Omental fat pad (tissue), 4 donors: ENCODE measurements at places on chromosomes 4 and X.

GRCh38 chr4:101288365-101289145, 58.8 kb downstream of the PPP3CA start:
- no peak for DNase-seq

GRCh38 chr4:158810487-158811215, 41.8 kb downstream of the FNIP2 start:
- DNase-seq, result peak; percentile 38

DNA sequence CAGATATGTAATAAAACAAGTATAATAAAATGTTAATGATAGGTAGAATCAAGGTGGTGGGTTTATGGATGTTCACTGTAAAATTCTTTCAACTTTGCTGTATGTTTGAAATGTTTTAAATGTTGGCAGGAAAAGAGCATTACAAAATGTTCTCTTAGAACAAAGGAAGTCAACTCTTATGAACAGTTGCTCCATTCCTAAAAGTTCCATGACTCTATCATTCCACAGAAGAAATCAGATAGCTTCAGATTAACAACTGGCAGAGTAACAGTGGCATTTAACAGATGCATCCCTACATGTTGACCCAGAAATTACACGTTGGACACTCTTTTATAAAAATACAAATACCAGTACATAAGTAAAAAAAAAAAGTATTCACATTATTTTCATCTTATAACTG, 2023.7 kb downstream of the ARAP2 start:
- no peak for DNase-seq

GRCh38 chrX:69761633-69762032, 145.7 kb downstream of the EDA start:
- no peak for DNase-seq

DNA sequence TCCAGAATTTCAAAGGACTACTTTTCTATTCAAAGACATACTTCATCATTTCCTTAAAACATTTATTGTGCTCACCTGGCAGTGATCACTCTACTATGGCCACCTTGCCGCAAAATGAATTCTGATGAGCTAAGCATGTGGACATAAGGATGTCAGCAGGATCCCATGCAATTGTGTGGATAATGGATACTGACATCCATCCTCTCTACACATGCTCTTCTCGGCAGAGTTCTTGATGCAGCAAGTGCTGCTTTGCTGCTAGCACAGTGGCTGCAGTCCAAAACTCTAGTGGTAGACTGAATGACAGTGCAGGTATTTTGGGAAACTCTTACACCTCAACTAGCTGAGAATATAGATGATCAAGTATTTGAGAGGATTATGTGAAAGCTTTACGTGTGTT, 168.0 kb downstream of the BANK1 start:
- DNase-seq, result no peak

- DNase-seq, result no peak
Observed at GRCh38 chr4:47913861-47914219, 543 bp downstream of the NFXL1 start.

DNA sequence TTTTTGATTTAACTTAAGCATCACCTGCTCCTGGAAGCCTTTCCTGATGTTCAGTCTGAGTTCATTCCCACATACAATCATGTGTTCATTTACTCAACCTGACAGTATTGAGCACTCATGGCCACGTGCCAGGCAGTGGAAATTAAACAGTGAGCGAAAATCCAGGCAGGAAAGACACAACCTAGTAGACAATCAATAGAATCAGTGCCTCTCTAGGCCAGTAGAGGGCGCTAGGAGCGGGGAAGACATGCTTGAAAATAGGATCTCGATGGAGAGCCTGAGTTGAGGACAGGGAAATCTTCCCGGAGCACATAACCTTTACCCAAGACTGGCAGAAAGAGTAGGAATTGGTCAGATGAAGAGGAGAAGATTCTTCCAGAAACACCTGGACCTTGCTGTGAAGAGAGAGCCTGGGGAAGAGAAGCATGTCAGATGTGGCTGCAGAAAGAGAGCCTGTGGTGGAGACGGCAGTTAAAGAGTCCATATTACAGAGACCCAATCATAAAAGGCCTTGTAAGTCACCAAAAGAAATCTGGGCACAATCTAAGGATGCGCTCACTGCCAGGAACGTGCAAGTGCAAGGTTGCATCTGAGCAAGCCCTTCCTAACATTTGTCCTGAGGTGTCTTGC, 103.5 kb downstream of the LDB2 start:
- peak; percentile 53 for DNase-seq

- peak; percentile 21 for DNase-seq
Observed at GRCh38 chr4:2042204-2042946, 16.8 kb upstream of the NAT8L start.

GRCh38 chrX:37314531-37314930, 34.6 kb upstream of the PRRG1 start:
- no peak for DNase-seq

DNA sequence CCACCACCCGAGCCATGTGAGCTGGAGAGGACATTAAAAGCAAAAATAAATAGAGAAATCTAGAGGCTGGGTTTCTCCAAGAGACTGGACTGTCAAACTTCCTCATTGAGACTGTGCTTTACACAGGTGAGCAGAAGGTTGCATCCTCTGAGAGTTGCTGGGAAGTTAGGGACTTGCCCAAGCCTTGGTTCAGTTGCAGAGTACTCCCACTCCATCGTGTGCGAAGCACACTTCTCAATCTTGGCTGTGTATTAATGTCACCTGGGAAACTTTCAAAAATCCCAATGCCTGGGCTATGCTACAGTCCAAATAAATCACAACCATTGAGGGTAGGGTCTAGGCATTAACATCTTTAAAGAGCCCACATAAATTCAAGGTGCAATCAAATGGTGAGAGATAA, 89.2 kb downstream of the ZNF330 start:
- no peak for DNase-seq

GRCh38 chr4:6493658-6494304, 21.4 kb upstream of the PPP2R2C start:
- no peak for DNase-seq

- DNase-seq, result no peak
Observed at GRCh38 chr4:80014531-80014930, 58.5 kb downstream of the ANTXR2 start.

DNA sequence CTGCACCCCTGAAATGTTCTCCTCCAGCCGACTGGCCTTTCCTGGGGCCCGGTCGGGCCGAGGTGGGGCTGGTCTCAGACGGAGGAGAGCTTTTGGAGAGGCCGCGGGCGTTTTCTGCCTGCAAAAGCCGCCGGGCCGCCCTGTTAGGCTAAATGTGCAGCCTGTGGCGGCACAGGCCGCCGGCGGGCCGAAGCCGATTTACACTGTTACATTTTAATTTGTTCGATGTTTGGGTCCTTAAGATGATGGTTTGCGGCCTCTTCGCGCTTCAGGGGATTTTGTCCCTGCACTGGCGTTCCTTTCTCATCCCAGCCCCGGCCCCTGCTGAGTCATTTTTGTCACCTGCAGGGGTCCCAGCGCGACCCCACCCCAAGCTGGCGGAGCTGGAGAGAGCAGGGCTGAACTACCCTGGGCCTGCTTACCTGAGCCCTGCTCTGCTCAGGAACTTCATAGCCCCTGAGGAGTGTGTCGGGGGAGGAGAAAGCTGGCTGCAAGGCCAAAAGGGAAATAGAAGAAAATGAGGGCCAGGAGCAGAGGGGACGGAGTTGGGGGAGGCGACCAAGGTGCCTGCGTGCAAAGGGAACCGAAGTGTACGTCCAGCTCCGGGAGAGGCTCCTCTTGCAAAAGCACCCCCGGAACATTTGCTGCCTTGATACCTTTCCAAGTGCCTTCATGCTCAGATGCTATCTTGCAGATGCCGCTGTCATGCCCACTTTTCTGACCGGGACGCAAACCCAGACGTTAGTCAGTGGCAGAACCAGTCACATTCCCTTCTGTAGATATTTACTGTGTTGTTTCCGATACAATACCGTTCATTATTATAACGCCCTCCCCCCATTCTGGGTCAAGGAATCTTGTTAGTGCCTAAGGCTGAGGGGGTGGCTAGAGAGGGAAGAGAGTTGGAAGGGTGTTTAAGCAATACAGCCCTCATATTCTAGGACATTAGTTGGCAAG, 977 bp upstream of the RBBP7 start:
- DNase-seq, result no peak

DNA sequence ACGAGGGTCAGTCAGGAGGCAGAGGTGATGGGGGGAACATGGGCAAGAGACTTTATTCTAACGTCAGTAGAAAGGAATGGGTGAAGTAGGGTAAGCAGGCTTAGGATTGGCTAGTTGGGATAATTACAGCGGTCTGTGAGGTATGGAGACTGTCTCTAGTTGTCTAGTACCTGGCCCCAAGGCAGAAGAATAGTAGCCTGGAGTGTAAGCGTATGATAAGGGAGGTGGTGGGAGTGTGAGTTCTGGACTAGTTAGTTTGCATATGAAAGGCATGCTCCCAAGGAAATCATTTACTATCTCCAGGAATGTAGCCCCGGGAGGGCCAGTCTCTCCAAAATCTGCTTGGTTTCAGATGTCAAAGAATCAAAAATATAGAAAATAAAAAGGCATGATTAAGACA, 219.6 kb upstream of the ANXA3 start:
- no peak for DNase-seq

DNA sequence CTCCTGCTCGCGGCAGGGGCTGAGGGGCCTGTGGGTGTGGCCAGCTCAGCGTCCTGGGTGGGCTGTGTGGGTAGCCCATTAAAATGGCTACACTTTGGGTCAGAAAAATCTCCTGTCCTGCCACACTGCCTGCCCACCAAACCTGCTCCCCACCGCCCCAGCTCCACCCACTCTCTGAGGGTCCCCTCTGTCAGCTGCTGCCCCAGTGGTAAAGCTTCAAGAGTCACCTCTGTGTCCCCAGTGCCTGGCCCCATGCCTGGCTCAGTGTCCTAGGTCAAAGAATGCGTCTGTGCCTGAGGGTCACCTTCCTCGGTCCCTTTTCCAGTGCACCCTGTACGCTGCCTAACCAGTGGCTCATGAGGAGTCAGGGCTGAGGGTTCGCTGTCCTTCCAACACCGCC, 24.9 kb upstream of the TADA2B start:
- DNase-seq, result no peak

DNA sequence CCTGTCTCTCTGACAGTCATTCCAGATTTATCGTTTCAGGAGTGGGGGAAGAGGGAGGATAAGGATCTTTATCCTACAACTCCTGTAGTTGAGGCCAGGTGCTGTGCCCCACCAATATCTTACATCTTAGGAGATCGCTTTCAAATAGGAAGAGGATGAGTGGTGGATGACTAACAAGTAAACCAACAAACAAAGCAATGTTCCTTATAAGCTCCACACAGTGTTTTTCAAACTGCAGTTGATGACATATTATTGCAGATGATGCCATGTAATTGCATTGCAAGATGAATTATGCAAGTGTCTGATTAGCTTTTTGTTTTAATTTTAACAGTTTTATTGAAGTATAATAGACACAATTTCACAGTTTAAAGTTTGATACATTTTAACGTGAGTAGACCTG, 35.8 kb upstream of the TMEM164 start:
- DNase-seq, result no peak
